Activated T-helper 1 cell treated with Interleukin-2 at 50 U/mL for 16 hours (primary cell): ENCODE measurements at places on chromosomes 5 and 9.

GRCh38 chr9:89601856-89602562 is 2.8 kb upstream of the GADD45G start:
- no peak for DNase-seq

- DNase-seq = no peak
Measured at GRCh38 chr5:35890021-35891020, 33.6 kb downstream of the IL7R start.

GRCh38 chr9:121298016-121298538 is 30.1 kb downstream of the GSN start:
- DNase-seq = no peak

DNA sequence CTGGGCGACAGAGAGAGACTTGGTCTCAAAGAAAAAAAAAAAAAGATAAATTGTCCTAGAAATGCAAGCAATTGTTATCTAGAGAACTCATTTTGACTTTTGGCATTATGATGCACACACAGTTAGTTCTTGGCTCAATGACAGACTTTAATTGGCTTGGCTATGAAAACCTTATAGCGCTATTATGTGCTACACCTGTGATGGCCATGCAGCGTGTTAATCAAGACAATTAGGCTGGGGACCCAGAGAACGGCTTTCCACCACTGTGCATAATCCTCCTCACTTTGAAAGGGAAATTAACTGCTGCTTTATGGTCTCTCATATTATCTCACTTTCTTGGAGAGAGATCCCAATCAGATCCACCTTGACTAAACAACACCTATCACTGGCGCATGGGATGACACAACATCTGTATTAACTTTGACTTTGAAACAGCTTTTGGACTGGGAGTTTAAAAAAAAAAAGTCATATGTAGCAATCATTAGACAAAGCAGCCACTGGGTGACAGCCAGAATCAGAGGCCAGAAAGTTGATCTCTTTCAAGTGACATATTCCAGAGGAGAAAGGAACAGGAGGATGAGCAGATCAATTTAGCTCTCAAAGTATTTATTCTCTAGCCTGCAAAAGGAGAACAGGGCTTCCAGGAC is 132.5 kb downstream of the PPP2R2B start:
- DNase-seq = no peak

DNA sequence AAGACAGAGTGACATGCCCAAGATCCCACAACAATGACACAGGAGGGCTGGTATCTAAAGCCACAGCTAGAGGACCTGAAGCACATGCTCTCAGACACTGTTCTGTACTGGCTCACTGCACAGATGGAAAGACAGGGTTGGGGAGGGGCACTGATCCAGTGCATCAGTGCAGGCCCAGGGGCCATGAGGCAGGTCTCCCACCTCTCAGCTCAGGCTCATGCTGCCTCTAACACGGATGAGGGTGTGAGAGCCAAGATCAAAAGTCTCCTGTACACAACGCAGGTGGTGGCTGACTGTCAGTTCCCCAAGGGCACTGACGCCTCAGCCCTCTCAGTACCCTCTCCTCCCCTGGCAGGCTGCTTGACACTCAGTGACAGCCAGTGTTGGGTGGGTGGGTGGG is 10.9 kb downstream of the RAPGEF1 start:
- peak; percentile 38 for DNase-seq

DNA sequence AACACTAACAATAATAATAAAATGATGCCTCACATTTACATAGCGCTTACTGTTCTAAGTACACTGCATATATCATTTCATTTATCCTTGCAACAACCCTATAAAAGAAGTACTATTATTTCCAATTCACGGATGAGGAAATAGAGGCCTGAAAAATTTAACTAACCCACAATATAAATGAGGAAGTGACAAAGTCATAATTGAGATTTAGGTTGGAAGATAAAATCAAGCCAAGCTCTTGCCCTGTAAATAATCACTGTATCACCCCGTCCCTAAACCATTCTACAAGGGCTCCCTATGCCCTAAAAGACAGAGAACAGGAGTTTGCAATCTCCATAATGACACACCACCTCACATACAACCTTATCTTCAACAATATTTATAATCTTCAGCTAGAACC is 49.6 kb downstream of the STRBP start:
- DNase-seq = no peak

DNA sequence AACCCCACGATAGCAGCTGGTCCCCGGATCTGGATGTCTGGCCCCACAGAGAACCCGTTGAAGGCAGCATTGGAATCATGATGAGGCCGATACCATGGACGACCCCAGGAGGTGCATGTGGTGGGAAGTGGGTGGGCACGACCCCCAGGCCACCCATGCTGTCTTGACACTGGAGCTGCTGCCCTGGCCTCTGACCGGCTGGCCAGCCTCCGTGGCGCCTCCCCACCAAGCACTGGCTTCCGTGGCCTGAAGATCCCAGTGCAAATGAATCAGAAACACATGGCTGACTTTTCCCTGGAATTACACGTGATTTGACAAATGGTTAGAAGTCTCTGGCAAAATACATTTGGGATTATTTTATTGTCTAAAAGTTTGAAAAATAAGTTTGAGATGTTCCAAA is 259.0 kb upstream of the IRX1 start:
- no peak for DNase-seq

DNA sequence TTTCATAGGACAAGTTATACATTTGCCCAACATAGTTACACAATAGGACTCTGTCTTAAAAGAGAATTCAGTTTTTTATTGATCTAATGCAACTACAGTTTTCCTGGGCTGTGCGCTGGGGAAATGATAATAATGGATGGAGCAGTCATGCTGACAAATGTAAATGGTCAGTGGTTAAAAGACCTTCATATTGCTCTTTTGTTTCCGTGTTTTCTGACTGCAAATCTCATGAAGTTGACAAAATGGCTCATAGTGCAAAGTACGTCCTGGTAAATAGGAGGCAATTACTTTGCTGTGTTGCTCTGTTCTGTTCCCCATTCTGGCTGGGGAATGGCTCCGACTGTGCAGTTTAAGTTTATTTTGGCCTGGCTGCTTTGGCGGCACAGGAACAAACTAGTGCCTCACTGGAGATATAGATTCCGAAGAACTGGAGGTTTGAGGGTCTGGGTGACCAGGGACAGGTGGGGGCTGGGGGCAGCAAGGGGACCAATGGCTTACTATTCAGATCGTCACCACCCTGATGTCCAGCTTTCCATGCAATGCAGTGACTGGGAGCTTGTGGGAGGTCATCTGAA is 54.3 kb downstream of the PTTG1 start:
- DNase-seq = no peak

- DNase-seq = no peak
Measured at GRCh38 chr5:96624596-96624995, 37.6 kb upstream of the CAST start.
